ENCODE measurements at places on chromosomes 1 and 21.

DNA sequence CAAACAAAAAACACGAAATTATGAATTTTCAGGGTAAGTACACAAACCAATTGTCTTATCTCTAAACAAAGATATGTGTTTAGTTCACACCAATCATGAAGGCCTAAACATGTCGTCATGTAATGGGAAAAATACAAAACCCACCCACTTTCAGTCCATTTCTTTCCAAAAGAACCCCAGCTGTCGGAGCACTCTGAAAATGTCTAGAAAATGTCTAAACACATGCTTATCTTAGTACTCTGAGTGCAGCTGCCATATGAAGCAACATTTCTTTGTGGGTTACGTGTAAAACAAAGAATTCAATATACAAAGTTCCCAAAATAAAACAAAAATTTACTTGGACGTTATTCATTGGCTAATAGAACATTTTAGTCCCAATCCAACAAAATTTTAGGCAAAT, 22.7 kb downstream of the SERBP1 start:
- DNase-seq: no peak

DNA sequence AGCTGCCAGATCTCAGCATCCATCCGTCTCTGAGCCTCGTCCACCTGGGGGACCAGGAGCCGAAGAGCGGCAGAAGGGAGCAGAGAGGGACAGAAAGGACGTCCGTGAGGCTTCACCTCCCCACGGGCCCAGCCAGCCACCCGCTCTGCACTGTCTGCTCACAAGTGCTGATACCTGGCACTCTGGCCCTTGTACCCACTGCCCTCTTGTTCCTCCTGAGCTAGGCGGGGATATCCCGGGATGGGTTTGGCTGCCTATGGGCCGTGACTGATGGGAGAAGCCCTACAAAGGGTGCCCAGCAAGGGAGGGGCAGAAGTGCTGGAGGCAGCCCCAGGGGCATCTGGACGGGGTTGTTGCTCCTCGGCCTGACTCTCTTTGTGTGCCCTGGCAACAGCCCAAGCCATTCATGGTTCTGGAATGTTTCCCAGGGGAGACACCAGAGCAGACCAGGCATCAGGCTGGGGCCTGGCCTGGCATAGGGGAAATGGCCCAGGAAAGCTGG, 57.6 kb downstream of the LDLRAD2 start:
- DNase-seq: no peak

DNA sequence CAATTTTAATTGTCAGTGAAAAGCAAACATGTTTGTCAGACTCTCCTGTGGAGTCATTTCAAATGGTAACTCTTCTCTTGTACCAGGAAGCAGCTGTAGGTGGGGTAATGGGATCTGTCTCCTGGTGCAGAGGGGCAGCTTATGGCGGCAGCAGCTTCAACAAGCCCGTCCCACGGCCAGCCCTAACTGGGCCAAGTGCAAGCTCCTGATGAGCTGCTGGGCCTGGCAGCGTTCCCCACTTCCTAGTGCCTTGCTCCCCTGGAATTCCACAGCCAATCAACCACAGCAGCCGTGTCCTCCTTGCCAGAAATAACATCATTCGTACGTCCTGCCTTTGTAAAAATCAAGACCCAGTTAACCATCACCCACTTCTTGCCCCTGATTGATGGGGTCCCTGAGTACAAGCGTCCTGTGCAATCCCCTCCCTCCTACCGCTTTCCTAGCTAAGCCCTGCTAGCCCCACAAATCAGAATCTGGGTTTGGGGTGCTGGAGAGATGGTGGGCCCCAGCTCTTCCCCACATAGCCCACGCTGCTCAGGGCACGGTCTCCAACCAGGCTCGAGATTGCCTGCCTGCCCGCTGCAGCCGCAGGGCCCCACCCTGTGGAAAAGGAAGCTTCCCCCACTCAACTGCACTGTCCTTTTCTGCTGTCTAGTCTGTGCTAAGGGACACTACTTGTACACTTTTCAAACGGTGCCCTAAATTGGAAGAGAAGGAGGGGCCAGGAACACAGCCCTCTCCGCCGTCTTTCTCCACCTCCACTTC, 61.2 kb downstream of the TOR1AIP2 start:
- peak; percentile 63 for DNase-seq

- no peak for DNase-seq
These were observed 83.9 kb upstream of the WDR26 start for GRCh38 chr1:224518528-224518927.

DNA sequence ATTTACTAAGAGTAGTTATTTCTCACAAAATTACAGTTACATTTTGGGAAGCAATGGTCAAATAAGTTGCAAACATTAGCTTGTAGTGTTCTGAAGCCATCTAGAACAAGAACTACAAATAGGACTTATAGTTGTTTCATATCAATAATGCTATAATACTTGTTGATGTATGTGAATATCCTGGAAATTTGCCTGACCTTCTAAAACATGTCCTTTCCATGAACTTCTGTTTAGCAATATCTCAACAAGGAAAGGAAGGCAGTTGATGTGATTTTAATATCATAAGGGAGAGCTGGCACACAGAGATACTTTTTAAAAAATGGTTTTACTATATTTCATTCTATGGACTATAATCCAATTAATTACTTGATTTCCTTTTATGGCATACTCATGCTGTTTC, 47.1 kb upstream of the SAMSN1 start:
- no peak for DNase-seq

GRCh38 chr21:32382108-32382644, 10.6 kb downstream of the URB1 start:
- DNase-seq: no peak

DNA sequence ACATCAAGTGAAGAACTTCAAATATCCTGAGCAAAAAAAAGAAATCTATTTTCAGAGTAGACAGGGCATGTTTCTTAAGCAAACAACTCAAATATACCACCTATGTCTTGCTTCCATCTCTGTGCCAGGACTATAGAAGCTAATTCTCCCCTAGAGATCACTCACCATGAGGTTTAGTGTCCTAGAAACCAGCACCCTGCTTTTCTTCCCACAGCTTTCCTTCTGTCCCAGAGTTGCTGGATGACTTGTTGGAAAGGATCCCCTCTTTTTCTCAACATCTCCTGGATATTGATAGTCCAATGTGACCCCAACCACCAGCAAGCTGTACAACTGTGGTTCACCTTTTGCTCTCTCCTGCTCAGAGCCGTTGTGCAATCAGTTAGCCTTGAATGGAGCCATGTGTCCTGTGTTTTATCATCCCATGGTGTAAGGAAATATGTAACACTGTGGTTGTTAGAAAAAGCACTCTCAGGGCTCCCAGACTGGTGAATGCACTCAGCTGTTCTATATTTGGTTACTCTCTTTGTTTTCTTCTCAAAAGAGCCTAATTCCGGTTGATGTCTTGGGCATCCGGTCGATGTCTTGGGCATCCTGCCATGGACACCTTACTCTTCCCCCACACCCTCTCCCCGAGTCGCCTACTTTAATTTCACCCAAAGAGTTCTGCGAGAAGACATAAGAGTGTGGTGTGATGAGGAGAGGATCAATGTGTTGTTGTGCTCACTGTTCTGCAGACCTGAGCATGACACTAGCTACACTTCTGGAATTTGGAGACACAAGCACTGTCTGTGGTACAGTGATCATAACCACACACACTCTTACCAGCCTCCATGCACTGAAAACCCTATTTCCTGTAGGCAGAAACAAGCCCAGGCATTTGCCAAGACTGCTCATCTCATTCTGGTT, 1.7 kb downstream of the TNFSF4 start:
- DNase-seq: no peak

DNA sequence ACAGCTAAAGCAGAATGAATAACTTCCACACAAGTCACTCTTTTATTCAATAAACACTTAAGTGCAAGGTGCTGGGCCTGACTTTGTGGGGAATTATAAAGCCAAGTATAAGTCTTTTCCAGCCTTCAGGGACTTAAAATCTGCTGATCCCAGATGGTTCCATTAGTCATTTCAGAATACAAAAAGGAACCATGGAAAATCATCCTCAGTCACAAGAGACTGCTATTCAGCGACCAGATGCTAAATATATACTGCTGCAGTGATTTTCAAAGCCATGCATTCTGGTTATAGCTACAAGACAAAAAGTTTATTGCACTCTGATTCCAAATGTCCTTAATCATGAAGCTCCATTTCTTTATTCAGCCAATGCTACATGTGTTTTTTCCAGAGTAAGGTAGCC, 25.7 kb downstream of the GLMN start:
- no peak for DNase-seq

DNA sequence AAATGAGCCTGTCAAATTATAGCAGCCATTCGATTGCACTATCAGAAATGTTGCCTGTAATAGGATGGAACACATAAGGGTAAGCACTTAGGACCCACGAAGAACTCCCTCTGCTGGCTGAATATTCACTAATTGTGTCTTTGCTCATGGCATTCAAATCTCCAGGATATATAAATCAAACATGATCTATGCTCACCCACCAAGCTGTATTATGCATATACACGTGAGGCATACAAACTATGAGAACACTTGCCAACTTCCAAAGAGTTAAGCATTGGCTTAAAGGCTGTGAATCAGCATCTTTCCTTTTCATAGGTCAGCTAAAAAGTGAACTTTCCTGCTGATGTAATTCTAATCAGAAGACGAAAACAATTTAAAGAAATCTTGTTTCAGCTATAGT, 34.5 kb downstream of the TMPRSS15 start:
- no peak for DNase-seq

- no peak for DNase-seq
These were observed 7.3 kb upstream of the TMEM51 start for GRCh38 chr1:15146142-15146680.

DNA sequence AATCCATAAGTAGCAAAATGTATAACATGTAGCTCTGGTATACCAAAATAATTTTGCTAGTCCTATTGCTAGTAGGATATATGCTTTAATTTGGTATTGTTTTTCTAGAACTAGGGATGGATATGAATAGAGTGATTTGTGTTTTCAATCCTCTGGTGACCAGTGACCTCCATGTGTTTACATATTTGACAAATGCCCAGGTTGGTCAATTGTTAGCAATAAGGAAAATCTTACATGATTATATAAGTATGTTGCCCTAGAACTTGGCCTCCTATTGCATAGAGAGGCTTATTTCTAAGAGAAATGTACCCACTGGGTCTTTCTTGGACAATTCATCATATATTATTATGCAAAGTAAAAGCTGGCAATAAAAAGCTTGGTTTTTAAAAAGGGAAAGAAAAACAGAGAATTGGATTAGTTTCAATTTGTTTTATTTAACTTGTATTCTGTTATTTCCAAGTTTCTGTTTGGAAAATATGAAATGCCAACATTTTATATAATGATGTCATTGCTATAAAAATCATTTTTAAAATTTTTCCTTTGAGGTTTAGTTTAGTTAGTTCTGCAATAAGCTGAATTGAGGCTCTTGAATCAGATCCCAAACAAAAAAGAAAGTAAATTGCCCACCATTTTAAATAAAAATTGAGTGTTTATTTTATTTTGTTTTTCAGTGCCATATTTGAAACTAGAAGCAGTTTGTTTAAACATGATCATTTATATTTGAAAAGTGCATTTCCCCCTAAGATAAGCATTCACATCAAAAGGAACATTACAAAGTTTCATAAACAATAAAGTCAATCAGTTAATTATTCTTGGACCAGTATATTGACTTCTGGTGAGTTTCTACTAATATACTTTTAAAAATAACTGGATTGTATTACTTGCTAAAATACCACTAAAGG, 210.9 kb downstream of the ZC3H11B start:
- no peak for DNase-seq

GRCh38 chr1:4613606-4614370, 40.6 kb upstream of the AJAP1 start:
- no peak for DNase-seq

GRCh38 chr1:112971006-112971405, 15.0 kb upstream of the SLC16A1 start:
- DNase-seq: no peak

GRCh38 chr1:16260814-16261213, 23.8 kb upstream of the CPLANE2 start:
- no peak for DNase-seq

- no peak for DNase-seq
These were observed 15.0 kb downstream of the COL6A1 start for GRCh38 chr21:45996311-45997204.

DNA sequence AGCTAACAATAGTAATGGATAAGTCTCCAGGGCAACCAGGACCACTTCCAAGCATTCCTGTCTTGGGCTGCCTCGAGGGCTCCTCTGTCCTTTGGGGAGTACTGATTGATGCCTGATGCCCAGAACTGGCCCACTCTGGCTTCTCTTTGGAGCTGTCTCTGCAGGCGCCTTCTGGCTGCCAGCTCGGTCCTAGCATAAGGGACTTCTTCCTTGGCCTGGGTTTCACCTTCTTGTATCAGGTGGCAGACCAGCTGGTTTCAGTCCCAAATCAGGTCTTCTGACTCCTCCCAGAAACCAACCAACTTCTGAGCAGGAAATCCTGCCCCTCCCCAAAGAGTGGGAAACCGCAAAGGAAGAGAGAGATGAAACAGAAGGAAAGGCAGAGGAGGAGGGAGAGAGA, 10.6 kb downstream of the G0S2 start:
- no peak for DNase-seq

DNA sequence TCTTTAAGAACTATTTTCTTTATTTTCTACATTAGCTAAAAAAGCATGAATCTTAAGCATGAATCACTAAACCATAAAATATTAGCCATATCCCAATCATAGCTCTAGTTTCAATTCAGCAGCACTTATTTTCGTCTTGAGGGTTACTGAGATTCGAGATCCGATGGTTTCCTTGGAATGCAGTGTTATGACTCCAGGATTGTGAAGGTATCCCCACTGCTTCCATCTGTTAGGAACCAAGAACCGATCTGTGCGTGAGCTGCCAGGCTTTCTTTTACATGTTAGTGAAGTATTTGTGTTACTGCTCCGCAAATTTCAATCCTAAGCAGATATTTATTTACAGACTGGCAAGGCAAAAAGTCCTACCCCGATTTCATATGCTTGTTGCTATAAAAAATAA, 18.8 kb downstream of the TNFRSF9 start:
- DNase-seq: no peak

DNA sequence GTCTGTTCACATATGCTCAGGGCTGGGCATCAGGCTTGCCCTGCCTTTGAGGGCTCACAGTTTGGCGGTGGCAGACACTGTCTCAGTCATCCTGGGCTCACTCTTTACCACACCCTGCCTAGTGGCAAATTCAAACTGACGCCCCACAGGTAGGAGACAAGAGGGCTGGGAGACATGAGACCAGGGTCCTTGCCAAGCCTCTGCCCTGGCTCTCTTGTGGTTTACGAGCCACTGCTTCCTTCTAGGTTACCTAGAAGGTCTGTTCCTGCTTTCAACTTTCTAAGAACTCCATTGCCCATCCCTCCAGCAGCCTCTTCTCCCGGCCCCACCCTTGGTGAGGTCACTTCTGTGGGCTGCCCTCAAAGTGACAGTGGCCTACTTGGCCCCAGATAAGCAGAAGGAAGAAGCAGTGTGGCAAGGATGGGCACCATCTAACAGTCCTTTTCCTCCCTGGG, 10.5 kb downstream of the KIF21B start:
- DNase-seq: no peak

DNA sequence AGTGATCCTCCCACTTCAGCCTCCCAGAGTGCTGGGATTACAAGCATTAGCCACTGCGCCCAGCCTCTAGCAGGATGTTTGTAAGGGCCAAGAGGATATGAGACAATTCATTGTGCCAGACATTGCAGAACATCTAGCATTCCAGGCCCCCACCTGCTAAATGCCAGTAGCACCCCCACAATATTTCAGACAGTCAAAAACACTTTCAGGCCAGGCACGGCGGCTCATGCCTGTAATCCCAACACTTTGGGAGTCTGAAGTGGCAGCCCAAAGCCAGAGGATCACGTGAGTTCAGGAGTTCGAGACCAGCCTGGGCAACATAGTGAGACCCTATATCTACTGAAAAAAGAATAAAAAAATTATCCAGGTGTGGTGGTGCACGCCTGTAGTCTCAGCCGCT, 12.9 kb downstream of the PPIE start:
- no peak for DNase-seq

- DNase-seq: no peak
These were observed 486.3 kb downstream of the TTLL7 start for GRCh38 chr1:83512373-83513193.

All from NCI-H526 (cell line).